ENCODE measurements at places on chromosomes 4 and X. TPM values are rescaled to one million over a fixed set of nuclear protein-coding genes. Genes with fewer than 3 reads are reported as not detected.

DNA sequence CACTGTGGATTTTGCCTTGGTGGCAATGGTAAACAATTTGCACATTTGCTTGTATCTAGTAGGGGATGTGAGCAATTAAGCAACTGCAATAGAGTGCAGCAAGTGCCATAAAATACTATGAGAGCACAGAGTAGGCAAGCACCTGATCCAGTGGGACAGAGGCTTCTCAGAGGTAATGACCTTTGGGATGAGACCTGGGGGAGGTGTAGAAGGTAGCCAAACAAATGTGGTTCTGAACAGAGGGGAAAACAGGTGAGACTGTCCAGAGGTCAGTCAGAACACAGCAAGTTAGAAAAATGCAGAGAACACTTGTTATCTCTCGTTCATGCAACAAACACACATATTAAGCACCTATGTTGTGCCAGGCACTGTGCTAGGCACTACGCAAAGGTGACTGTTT lies 21.4 kb upstream of the ANK2 start:
- DNase-seq = no peak

DNA sequence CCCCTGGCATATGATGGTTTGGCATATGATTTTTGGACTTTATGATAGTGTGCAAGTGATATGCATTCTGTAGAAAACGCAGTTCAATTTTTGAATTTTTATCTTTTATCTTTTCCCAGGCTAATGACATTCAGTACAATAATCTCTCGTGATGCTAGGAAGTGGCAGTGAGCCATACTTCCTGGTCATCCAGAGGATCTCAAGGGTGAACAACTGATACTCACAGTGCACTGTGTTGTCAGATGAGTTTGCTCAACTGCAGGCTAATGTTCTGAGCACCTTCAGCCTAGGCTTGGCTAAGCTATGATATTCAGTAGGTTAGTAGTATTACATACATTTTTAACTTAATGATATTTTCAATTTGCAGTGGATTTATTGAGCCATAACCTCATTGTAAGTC lies 405.3 kb downstream of the PCDH7 start:
- no peak for DNase-seq

The HTR2C gene
- total RNA-seq = not detected

- DNase-seq = no peak
Measured at GRCh38 chrX:31845003-31845402, 773.2 kb upstream of the FTHL17 start.

DNA sequence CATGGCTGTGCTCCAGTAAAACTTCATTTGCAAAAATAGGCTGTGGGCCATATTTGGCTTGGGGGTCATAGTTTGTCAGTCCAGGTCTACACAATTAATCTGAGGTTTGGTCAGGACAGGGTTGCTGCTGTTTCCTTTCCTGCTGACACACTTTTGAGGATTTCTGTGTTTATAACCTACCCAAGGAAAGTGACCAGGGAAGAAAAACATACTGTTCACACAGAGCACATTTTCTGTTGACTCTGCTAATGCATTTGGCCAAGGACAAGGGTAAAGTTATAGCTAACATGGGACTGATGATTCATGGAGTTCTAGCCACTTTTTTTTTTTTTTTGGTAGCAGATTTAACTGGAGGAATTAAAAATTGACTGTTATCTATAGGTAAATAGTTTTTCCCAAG lies 43.9 kb upstream of the GEMIN8 start:
- no peak for DNase-seq

Measured in fibroblast of the aortic adventitia (primary cell).